ENCODE measurements at places on chromosomes 1 and 21. TPM values are rescaled to one million over a fixed set of nuclear protein-coding genes. Genes with fewer than 3 reads are reported as not detected.

The C1orf50 gene
- 6.4 TPM for total RNA-seq

The GUCA2A gene
- total RNA-seq = not detected

The CFAP107 gene
- not detected for total RNA-seq

The SUSD4 gene
- 0.32 TPM for total RNA-seq

The S100A7A gene
- total RNA-seq = not detected

The FAM72D gene
- total RNA-seq = 0.65 TPM

The AMPD1 gene
- not detected for total RNA-seq

The HRNR gene
- total RNA-seq = not detected

The ZNF692 gene
- 6.5 TPM for total RNA-seq

The PTPRU gene
- 12.5 TPM for total RNA-seq

The ACTA1 gene
- not detected for total RNA-seq

The CFHR3 gene
- total RNA-seq = 0.11 TPM

The NR1I3 gene
- not detected for total RNA-seq

The C1orf198 gene
- 51.7 TPM for total RNA-seq

The S1PR1 gene
- 8.4 TPM for total RNA-seq

The TOMM40L gene
- total RNA-seq = 7.5 TPM

The PTPRC gene
- under 0.01 TPM for total RNA-seq

The ZFP69 gene
- total RNA-seq = 3.9 TPM

The FCGR3A gene
- total RNA-seq = not detected

The NEXN gene
- 18.9 TPM for total RNA-seq

The LCA5L gene
- 3.6 TPM for total RNA-seq

The CAPN8 gene
- total RNA-seq = not detected

The NFASC gene
- total RNA-seq = 69.4 TPM

The HCRTR1 gene
- total RNA-seq = not detected

The MAP3K7CL gene
- 3.7 TPM for total RNA-seq

The RAVER2 gene
- 9.7 TPM for total RNA-seq

The CYP2J2 gene
- total RNA-seq = 0.54 TPM

The RPE65 gene
- total RNA-seq = not detected

The CLCA2 gene
- total RNA-seq = 0.78 TPM

The CYP4X1 gene
- total RNA-seq = 2.1 TPM

The ATAD3C gene
- total RNA-seq = 0.13 TPM

The MATN1 gene
- 0.11 TPM for total RNA-seq

Measured in articular chondrocyte of knee joint (primary cell).